ENCODE measurements at places on chromosomes 7 and 10. TPM values are rescaled to one million over a fixed set of nuclear protein-coding genes. Genes with fewer than 3 reads are reported as not detected.

HABP2 gene
- polyA plus RNA-seq: 0.51 TPM

LAMB4 gene
- polyA plus RNA-seq: not detected

LIPF gene
- 0.95 TPM for polyA plus RNA-seq

PHYHIPL gene
- not detected for polyA plus RNA-seq

KLF14 gene
- polyA plus RNA-seq: 0.03 TPM

ARHGAP12 gene
- polyA plus RNA-seq: 7.6 TPM

Measured in heart right ventricle (tissue), 16 donors.